ENCODE measurements at places on chromosomes 16 and 17.

DNA sequence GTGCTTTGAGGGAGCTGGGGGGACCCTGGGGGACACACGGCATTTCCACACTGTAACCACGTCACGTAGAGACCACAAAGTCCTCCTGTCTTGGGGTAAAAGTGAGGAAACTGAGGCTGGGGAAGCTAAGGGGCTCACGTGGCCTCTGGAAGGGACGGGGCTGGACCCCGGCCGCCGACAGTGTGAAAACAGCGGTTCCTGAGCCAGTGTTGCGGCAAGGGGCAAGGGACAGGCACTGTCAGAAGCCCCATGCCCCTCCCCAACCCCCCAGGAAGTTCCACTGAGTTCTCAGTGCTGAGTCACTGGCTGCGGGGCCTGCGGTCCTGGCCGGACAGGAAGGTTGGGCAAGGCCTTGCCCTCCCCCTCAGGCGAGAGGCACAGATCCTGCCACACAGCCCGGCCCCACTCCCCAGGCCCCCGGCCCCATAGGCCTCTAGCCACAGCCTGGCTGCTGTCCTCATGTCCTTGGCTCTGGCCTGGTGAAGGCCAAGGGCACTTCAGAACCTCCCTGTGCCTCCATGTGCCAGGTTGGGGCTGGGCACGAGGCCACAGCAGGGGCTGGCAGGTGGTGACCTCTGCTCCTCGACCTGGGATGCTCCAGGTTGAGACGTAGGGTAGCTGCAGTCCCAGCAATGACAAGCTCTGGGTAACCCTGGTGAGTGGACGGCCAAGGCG lies 5.0 kb upstream of the CCDC57 start:
- H3K4me3 ChIP-seq = no peak overlapping the region
- H3K27ac ChIP-seq = no peak overlapping the region
- DNase-seq = no peak
- no peaks in the 10 kb centered on the region for H3K36me3 ChIP-seq
- H3K4me1 ChIP-seq = no peaks in the 10 kb centered on the region

GRCh38 chr17:27283060-27283459 lies 10.9 kb upstream of the WSB1 start:
- H3K36me3 ChIP-seq = no peaks in the 10 kb centered on the region
- DNase-seq = no peak
- no peaks in the 10 kb centered on the region for H3K27me3 ChIP-seq

DNA sequence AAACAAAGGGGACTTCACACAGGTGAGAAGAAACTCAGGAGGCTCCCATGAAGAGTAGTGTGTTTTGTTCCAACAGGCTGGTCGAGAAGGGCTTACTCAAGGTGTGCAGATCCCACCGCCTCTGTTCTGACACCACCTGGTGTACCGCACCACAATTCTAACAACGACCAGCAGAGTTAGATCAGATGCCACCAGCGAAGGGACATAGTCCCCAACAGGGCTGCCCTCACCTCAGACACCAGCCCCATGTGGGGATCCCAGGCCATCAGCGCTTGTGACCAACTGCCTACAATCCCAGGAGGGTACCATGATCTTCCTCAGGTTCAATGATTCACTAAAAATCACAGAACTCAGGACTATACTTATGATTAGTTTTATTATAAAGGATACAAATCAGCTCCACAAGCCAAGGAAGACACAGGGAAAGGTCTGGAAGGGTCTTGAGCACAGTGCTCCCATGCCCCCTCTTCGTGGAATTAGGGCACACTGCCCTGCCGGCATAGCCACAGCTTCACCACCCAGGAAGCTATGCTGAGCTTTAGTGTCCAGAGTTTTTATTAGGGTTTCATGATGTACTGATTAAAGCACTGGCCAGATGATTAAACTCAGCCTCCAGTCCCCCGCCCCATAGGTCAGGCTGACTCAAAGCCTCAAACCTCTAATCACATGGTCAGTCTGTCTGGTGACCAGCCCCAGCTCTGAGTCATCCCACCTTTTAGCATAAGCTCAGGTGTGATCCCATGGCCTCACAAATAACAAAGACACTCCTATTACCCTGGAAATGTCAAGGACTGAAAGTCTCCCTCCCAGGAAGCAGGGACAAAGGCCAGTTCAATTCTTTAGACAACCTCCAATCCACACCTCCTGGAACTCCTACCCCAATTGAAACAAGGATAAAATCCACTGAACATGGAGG lies 26.0 kb downstream of the TRIM25 start:
- H3K4me1 ChIP-seq = no peaks in the 10 kb centered on the region
- H3K27ac ChIP-seq = no peak overlapping the region
- H3K4me3 ChIP-seq = no peak overlapping the region
- no peak for DNase-seq
- no peaks in the 10 kb centered on the region for H3K36me3 ChIP-seq

DNA sequence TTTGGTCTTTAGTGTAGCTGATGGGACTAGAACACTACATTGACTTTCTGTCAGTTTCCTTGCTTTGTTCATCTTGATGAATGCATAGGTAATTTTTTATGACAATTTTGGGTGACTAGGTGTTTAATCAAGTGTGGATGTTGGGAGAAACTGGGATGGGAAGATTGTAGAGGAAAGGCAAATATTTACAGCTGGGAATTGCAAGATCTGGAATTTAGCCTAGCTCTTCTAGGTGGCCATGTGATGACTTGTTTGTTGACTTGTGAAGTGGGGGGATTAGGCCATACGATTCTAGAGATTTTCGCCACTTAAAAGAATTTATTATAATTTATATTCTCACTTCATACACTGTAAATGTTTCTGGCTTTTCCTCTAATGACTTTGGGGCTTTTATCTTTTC lies 480.3 kb upstream of the GOT2 start:
- no peak overlapping the region for H3K27ac ChIP-seq
- no peak overlapping the region for H3K4me3 ChIP-seq
- DNase-seq = no peak
- H3K27me3 ChIP-seq = no peaks in the 10 kb centered on the region

DNA sequence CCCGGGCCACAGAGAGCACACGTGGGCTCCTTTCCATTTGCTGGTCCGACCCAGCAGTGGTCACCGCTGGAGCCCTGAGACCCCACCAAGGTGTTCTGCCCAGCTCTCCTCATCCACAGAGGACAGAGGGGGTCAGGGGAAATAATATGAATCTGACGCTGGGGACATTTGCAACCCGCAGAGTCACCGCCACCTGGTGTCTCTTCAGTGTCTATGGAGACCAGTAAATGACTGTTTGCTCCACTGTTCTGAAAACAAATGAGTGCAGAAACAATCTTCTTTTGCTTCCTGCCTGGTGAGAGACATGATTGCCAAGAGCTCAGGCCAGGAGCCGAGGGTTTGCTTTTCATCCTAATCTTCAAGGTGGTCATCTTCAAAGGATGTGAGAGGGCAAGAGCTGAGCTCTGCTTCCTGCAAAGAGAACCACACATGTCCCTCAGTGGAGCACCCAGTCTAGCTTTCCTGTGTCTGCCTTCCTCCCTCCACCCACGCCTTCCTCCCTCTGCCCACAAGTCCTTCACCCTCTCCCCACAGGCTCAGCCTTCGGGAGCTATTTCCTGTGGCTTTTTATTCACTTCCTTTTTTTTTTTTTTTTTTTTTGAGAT lies 14.7 kb upstream of the KLHDC4 start:
- H3K4me3 ChIP-seq = no peak overlapping the region
- H3K36me3 ChIP-seq = no peaks in the 10 kb centered on the region
- H3K27ac ChIP-seq = no peak overlapping the region
- no peaks in the 10 kb centered on the region for H3K27me3 ChIP-seq

DNA sequence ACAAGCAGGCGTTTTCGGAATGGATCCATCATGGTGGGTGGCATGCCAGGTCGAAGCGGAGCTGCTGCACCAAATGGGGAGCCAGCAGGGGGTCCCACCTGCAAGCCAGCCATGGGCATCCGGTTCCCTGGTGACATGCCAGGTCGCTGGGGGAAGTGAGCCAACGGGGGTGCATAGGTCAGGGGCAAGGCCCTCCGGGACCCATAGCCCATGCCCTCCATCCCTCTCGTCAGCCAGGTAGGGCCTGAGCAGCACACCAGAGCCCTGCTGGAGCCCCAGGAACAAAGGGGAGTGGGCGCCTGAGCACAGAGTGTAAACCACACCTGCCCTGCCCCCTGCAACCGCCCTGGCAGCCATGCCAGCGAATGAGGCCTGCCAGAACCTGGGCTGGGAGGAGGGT lies 5.0 kb downstream of the SMARCD2 start:
- H3K27me3 ChIP-seq = no peaks in the 10 kb centered on the region
- no peak overlapping the region for H3K27ac ChIP-seq
- H3K4me1 ChIP-seq = peaks cover 10% of the 10 kb centered on the region
- H3K4me3 ChIP-seq = no peak overlapping the region
- DNase-seq = no peak

DNA sequence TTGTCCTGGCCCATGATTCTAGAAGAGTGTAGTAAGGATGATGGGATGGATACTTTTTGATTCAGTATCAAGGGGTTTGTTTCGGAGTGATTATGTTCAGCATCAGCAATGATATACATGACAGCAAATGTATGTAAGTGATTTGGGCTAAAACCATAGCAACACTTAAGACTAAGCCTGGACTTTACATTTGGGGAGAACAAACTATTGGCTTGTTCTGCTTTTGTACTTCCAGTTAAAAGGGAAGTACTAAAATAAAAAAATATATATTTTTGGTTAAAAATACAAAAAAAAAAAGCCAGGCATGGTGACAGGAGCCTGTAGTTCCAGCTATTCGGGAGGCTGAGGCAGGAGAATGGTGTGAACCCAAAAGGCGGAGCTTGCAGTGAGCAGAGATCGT lies 20.5 kb upstream of the DHX8 start:
- H3K27ac ChIP-seq = no peak overlapping the region
- no peak overlapping the region for H3K4me3 ChIP-seq
- no peaks in the 10 kb centered on the region for H3K36me3 ChIP-seq
- no peaks in the 10 kb centered on the region for H3K27me3 ChIP-seq

Data from endodermal cell (in vitro differentiated cells).